ENCODE measurements at places on chromosomes 3 and 15.

DNA sequence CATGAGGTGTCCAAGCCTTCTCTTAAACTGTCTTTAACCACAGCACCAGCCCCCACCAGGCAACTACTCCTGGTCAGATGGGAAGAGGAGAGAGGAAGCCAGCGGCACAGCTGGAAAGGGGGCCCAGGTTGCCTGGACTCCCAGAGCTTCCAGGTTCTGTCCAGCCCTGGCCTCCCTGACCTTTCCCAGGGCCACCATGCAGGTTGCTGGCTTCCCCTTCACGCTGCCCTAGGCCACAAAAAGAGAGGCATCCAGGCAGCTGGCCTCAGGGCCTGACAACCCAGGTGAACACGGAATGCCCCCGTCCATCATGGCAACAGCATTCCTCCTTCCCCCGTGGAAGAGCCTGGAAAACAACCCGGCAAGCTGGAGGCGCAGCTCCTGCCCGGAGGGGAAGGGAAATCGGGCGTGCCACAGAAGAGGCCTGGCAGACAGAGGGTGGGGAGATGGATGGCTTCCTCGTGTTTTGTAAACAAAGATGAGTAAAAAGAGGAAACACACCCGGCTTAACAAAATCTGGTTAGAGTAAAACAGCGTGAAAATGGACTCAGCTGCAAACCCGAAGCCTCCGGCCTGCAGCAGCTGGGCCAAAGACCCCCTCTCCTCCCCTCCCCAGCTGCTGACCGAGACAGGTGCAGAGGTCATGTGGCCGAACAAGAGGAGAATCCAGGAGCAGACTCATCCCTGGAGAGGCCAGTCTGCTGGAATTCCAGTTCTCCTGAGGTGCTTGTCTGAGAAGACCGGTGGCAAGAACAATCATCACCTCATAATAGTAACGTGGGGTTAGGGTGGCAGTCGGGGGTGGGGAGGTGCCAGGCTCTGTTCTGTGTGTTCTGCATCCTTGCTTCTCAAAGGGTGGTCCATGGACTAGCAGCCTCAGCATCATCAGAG is 15.5 kb downstream of the BMF start:
- DNase-seq, result no peak

DNA sequence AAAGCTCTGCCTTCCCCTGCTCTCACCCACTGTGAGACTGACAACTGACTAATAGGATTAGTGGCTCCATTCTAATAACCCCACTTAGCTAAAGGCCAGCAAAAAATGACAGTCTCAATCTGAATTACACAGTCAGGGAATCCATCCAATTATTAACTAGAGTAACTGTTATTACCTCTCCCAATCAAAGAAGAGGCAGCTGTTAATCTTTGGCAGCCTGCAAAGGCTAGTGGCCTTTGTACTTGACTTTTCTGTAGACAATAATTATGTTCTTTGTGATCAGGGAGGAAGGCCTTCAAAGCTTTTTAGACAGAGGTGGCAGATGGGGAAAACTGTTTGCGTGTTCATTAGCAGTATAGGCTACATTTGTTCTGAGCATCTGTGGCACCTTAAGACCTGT is 177.7 kb downstream of the ISL2 start:
- DNase-seq, result no peak

GRCh38 chr15:65092911-65093792 is 16.6 kb downstream of the KBTBD13 start:
- no peak for DNase-seq

DNA sequence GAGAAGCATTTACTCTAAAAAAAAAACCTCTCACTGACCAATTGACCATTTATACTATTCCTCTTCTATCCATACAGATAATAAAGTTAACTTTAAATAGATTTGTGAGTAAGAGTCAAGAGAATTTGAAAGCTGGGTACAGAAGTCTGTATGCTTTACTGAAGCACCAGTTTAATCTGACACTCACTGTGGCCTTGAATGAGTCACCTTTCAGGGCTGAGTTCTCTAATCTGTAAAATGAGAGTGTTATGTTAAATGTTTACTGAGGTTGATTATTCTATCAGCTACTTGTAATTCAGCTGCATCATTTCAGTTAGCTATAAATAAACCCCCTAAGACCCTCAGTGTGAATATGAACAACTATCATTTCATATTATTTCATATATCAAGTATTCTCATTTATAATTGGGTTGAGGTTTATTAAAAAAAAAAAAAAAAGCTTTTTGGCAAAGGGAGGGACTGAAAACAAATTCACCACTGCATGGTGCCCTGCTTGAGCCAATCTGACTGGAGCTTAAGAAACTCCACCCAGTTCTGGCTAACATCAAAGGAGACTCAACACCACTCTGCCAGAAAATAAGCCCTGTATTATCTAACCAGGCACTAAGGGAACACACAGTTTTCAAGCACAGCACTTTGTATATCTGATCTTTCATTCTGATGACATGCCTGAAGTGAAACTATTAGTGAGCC is 2.8 kb downstream of the MAP4 start:
- DNase-seq, result no peak

- DNase-seq, result no peak
These were observed 104.9 kb upstream of the NEDD4 start for GRCh38 chr15:56098195-56098863.

- DNase-seq, result no peak
These were observed 412 bp downstream of the SLC41A3 start for GRCh38 chr3:126083511-126083912.

DNA sequence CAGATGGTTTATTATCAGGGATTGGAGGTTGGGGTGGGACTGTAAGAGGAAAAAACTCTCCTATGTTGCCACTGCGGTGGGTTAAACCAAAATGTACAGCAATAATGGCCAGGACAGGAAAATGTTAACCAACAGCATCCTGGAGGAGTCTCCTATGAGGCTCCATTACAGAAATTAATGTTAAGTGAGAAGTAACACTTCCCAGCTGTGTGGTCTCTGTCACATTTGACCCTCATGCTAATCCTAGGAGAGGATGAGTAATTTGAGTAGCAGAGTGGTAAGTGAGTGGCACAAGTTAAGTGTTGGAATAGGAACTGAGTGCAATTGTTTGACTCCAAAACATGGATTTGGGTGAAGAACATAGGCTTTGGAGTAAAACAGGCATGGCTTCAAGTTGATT is 39.0 kb downstream of the ARHGEF3 start:
- no peak for DNase-seq

DNA sequence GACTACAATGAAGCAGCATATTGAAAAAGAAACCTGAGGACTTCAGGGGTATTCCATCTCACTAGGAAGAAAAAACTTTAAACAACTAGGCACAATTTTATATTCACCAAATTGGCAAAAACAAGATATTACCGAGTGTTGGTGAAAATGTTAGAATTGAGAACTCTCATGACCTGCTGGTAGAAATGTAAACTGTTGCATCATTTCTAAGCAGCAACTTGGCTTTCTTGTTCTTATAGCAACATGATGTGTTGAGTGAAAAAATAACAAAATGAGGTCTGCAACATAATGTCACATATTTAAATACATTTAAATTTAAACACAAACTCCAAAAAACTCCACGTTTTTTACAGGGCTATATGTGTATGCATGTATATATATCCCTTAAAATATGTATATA is 59.0 kb upstream of the SPPL2A start:
- DNase-seq, result no peak

- no peak for DNase-seq
These were observed 7.8 kb upstream of the NRROS start for GRCh38 chr3:196631682-196632045.

All from SW 1271 (cell line).